ENCODE measurements at places on chromosomes 5 and 9.

DNA sequence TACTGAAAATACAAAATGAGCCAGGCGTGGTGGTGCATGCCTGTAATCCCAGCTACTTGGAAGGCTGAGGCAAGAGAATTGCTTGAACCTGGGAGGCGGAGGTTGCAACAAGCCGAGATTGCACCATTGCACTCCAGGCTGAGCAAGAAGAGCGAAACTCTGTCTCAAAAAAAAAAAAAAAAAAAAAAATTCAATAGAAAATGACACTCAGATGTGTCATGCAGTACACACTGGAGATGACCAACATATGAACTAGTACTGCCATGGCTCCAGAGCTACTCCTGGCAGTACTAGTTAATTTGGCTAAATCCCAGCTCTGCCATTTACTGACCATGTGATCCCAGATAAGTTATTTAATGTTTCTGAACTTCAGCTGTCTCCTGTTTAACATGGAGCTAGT lies 7.3 kb downstream of the ATOX1 start:
- no peak for DNase-seq

DNA sequence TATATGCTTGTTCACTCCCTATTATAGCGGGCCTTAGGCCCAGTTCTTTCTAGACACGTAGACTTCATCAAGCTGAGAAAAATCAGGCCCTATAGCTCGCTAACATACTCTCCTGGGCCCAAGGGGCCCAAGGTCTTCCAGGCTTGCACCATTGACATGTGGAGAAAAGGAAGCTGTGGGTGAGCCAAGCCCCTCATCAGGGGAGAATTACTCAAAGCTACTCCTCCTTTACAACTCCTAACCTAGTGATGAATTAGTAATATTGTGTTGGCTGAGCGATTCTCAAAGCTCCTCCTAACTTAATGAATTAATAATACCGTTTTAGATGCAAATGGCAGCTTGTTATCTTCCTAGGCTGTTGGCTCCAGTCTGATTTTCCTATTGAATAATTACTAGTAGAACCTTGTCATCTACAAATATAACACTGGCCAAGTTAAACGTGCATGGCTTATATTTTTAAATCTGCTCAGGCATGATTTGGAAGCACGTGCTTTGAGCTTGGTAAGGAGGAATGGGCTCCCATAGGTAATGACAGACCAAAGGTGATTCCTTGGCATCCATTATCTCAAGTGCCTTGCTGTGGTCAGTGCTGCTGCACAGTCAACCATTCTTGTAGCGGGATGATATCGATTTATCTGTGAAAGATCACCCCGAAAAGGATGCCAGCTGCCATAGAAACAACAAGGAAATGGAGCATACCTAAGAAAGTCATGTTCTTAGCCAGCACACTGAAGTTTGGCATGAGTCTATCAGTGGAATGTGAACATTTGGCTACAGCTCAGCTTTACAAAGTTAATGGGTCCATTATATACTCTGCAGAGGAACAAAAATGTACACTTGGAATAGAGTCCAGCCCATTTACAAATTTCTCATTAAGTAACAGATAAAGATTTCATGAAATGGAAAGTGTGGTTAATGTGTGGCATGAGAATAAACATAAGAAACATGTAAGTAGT lies 23.8 kb downstream of the LVRN start:
- no peak for DNase-seq

- DNase-seq, result no peak
Observed at GRCh38 chr5:96050273-96050880, 88.7 kb upstream of the ELL2 start.

DNA sequence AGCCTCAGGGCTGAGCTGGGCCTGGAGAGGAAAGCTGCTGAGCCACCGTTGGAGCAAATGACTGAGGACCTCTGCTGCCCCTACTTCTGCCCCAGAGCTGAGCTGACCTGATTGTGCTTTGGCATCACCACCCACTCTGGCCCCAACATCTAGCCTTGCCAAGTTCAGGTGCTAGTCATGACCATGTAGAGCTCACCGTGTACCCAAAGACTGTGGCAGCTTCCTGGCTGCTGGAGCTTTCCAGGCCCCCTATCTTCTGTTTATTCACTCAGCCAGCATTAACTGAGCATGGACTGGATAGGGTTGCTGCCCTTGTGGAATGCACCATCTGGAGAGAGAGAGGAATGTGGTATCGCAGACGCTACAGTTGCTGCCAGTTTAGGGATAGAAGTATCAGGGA lies 49.1 kb downstream of the JADE2 start:
- no peak for DNase-seq

DNA sequence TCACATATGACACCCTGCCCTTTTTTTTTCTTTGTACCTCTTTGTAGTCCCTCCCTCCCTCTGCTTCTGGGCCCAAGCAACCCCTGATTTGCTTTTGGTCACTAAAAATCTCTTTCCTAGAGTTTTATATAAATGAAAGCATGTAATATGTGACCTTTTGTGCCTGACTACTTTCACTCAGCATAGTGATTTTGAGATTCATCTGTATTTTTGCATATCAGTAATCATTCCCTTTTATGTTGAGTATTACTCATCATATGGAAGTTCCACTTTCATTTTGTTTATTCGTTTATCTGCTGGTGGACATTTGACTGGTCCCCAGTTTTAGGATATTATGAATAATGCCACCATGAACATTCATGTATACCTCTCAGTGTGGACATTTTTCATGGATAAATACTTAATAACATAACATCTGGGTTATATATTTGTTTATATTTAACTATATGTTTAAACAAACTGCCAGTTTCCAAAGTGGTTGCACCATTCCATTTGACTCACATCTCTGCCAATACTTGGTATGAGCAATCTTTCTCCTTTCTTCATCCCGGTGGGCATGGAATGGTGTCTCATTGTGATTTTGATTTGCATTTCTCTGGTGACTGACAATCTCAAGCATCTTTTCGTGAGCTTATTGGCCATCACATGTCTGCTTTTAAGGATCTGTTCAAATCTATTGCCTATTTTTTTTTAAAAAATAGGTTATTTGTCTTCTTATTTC lies 115.7 kb upstream of the S1PR3 start:
- DNase-seq, result no peak

GRCh38 chr9:15529566-15530324 lies 19.0 kb upstream of the PSIP1 start:
- no peak for DNase-seq

GRCh38 chr5:68994645-68995044 lies 99.2 kb upstream of the SLC30A5 start:
- DNase-seq, result no peak

DNA sequence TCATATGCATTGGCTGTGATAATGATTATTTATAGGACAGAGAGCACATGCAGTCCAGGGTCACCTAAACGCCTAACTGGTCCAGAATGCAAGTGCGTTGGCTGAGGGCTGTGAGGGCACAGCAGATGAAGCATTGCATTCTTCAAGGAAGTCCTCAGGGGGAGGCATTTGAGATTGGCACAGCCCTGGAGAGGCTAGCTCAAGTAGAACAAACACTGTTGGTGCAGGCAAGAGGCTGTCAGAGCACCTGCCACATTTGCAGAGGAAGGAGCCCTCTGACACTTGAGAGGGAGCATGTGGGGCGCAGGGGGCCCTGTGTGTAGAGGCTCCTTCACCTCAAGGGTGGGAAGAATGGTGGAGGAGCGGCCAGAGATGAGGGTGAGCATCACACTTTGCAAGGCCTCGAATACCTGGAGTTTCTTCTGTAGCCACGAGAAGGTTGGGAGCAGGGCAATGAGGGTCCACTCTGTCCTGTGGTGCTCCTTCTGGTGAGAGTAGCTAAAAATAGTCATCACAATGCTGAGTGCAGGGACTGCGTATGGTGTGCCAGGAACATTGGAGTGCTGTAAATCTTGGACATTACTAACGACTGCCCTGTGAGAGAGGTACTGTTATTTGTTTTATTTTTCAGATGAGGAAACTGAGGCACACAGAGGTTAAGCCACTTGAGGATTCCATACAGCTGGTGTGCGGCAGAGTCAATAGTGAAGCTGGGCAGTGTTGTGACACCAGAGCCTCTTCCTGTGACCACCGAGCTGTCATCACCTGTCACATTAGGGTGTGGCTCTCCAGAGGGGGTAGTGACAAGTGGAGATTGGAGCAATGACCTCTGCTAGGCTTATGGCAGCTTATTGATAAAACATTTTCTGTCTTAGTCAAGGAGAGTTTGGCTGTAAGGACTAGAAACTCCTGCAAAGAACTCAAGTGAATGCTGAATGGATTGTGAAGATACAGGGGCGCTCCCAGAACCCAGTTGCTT lies 100.2 kb downstream of the PIP5K1B start:
- DNase-seq, result no peak

GRCh38 chr5:73899055-73899454 lies 273.1 kb downstream of the ARHGEF28 start:
- no peak for DNase-seq

Data from stimulated activated CD8-positive, alpha-beta memory T cell treated with anti-CD3 and anti-CD28 coated beads, Interleukin-4, amount 100 ng/mL, for 1 hour (primary cell).